CD14-positive monocyte (primary cell): ENCODE measurements at places on chromosomes 16 and 17.

DNA sequence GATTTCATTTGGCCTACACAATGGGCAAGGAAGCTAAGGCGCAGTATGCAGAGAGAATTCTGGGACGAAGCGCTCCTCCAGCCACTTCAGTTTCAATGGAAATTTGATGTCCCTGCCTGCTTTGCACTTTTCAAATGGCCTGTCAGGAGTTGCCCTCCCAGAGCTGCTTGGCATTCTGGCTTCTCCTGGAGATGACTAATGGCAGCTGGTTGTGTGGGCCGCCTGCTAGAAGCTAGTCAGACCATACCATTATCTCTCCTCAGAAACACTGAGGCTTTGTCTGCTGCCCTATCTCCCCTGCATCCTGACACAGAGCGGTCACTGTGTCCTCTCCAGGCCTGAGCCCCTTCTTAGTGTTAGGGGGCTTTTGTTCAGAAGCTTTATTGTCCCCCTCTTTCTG, 180.1 kb downstream of the SPECC1 start:
- DNase-seq = no peak

DNA sequence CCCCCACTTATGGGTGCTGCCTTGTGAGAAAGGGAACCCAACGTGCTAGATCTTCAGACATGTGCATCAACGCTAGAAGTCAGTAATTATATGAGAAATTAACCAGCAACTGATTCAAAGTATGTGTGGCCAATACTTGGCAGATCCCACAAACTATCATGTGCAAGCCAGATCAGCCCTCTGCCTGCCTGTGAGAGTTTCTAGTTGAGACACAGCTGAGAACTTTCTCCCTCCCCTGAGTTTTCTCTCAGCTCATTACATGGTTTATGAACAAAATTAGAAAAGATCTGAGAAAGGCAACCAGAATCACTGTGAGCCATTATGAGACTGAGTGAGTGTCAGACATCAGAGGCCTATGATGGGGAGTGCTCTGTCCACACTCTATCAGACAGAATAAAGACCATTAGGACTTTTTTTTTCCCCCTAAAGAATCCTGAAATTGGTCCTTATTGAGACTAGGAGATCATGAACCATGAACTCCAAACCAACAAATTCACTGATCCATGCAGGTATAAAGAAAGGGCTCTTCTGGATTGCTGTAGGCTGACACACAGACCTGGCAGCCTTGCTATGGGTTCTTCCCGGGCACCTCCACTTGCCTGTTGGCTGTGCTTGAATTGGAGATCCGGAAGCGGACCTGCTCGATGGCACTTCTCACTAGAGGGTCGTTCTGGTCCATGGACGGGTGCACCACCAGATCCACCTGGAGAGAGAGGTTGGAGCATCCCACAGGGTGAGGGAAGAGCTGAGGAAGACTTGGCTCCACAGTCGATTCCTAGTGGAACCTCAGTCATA, 51.5 kb downstream of the GTF3C1 start:
- DNase-seq = no peak

- DNase-seq = no peak
Observed at GRCh38 chr17:69222707-69223258, 5.8 kb downstream of the ABCA10 start.

DNA sequence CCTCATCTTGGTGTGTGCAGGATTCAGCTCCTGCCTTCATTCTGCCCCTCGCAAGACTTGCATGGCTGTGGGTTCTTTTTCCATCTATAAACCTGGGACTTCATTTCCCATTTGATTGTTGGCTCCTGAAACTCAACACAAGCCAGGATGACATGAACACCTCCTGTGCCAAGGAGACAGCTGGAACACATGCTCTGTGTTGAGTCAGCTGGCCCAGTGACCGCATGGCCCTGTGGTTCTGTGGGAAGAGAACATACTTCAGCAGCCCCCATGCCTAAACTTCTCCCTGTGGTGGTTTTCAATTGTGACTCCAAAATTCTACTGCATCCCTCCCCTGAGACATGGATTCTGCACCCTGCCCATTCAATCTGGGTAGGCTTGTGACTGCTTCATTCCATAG, 57.9 kb upstream of the FOXF1 start:
- DNase-seq = no peak

DNA sequence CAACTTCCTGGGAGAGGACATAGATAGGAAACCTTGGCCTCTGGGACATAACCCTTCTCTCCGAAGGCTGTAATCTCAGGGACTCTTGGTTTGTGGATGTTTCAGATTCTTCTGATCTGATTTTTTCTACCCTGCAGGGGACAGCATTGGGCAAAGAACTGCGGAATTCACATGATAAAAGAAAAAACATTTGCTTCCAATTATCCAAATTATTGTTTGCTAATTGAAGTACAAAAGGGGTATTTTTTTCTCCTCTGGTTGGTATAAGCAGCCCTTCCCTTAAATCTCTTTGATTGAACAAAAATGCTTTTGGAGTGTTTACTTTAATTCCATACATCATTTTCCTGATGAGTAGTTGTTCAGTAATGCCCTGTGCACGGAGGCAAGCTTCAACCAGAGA, 251.7 kb upstream of the IRX3 start:
- no peak for DNase-seq

DNA sequence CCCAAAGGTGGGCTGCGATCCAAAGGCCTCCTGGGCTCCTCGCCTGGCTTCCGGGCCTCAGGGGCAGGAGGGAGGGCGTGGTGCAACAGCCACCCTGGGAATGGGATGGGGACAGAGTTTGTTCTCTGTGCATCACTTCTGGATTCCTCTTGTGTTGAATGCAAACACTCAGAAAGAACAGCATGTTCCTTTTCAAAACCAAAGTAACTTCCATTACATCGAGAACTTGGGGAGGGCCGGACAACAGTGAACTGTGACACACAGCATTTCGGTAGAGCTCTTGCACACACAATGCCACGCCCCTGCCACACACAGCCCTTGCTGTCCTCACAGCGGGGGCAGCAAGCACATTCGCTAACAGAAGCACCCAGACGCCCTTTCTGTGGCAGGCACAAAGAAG, 36.1 kb upstream of the FASN start:
- no peak for DNase-seq

DNA sequence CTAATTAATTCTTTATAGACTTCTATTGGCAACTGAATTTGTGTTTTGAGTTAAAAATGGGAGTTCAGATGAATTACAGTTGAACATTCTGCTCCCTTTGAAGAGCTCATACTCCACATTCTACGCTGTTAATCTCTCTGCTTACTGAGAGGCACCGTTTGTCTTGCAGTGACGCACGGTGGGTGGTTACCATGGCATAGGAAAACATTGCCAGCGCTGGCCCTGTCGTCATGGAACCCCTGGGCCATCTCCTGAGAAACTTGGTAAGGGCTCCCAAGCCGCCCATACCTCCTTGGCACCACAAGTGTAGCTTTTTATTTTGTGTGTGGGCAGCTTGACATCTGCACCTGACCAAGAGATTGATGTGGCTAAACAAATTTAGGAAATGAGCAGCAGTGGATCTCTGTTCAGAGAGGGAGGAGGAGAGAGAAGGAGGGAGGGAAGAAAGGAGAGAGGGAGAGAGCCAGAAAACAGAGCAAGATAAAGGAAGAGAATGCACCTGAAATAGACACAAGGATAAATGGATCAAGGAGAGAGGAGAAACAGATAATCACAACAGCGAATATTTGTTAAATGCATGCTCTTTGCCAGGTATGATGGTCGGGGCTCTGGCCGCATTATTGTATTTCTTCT, 398.5 kb downstream of the HAPSTR1 start:
- DNase-seq = no peak

- DNase-seq = no peak
Observed at GRCh38 chr17:80339118-80339517, 75.8 kb upstream of the ENDOV start.

DNA sequence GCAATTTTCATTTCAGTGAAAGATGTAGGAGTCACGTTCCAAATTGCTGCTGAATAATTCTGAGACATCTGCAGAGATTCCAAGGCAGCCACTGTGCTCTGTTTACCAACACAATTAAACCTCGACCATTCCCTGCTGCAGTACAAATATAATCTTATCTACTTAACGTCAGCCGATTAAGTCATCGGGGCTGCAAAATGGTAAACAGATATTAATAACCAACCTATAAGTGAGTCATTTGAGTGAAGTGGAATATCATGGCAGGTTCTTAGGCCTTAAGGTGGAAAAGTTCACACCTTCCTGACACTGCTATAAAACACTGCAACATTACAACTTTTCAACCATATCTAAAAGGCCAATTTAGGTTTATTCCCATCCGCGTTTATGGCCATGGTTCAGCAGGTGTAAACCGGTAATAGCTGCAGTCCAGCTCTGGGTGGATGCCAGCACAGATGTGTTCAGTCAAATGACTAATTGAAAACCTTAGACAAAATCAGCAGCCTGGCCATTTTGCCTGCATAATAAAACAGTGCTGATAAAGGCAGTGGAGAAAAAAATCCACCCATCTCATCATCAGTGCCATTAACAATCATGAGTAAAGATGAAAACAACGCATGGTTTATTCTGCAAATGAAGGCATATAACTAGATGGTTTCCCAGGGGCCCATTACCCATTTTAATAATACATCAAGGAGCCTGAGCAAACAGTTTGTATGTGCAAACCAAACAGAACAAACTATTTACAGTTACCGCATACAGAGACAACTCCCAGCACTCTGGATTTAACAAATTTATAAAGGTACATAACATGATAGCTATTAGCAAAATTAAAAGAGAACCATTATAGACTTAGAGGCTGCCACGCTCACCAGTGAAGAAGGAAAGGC, 202.9 kb upstream of the IRX3 start:
- no peak for DNase-seq

DNA sequence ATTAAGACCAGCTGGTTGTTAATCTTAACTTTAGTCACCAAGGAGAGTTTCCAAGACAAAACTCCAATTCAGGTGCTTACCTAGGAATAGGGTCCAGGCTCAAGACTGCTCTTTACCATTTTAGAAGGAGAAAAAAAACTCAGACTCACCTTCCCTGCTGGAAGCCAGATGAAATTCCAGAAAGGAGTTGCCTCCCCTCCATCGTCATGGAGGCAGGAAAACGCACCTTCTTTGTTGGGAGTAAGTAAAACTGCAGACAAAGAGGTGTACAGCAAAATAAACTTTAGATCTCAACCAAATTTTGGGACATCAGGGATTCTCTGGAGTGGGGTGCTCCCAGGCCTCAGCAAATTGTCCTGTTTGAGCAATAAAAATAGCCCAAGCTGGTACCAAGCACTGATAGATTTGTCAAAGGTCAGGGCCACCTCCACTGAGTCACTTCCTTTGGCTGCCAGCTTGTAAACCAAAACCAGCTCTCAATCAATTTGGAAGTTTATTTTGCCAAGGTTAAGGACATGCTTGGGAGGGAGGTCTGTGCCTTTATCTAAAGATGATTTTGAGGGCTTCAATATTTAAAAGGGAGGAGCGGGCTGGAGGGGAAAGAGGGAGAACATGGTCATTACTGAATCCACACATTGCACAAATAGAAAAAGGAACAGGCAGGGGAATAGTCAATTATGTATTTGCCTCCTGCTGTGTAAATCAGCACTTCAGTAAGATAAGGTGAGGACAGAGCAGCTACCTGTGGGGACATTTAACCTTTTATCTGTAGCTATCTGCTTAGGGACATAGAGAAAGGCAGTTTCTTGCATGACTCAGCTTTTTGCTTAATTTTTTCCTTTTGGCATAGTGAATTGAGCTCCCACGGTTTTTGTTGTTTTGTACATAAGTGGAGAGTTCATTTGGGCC, 1.5 kb upstream of the ALDH3A2 start:
- DNase-seq = peak; percentile 8

DNA sequence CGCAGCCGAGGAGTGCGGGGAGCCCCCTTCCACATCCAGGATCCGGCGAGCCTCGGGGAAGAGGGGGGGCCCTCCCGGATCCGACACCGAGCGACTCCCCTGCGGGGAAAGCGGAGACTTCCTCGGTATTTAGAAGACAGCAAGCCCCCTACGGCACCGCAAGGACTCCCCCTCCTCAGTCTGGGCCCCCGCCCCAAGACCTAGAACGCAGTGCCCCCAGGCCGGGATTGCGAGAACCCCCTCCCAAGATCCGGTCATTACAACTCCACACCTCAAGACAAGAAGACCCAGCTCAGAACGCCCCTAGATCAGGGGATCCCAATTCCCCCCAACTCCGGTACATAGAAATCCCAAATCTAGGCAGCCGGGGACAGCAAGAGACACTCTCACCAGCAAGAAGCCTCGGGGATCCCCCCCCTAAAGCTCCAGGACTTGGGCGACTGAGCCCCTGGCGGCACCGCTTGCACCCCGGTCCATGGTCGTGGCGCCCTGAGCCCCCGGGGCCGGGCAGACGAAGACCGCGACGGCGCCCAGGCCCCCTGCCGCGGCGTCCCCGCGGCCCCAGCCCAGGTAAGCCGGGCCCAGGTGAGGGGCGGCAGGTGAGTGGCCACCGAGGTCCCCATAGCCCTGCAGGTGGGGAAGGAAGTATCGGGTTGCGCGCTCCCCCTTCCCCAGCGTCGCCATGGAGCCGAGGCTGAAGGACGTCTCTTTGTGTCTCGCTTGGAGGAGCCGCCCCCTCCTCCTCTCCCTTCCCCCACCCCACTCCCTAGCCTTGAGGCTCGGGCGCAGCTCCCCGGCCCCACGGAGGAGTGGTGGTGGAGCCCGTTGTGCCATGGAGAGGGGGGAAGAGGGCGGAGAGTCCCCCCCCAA, 641 bp downstream of the SBK1 start:
- DNase-seq = no peak

GRCh38 chr17:50217591-50217990, 16.2 kb upstream of the COL1A1 start:
- DNase-seq = no peak
